GM20000 (cell line): ENCODE measurements at places on chromosomes 4 and X.

DNA sequence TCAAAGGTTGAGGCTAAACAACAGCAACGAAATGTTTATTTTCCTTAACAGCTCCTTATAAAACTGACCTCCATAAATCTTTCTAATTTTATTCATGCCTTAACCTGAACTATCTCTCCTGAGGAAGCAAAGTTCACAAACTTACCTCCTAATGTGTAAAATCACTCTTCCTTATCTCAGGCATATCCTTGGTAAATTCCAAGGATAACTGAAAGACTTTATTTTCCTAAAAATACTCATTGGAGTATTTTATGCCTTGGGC is 197.4 kb downstream of the NWD2 start:
- no peak for DNase-seq

DNA sequence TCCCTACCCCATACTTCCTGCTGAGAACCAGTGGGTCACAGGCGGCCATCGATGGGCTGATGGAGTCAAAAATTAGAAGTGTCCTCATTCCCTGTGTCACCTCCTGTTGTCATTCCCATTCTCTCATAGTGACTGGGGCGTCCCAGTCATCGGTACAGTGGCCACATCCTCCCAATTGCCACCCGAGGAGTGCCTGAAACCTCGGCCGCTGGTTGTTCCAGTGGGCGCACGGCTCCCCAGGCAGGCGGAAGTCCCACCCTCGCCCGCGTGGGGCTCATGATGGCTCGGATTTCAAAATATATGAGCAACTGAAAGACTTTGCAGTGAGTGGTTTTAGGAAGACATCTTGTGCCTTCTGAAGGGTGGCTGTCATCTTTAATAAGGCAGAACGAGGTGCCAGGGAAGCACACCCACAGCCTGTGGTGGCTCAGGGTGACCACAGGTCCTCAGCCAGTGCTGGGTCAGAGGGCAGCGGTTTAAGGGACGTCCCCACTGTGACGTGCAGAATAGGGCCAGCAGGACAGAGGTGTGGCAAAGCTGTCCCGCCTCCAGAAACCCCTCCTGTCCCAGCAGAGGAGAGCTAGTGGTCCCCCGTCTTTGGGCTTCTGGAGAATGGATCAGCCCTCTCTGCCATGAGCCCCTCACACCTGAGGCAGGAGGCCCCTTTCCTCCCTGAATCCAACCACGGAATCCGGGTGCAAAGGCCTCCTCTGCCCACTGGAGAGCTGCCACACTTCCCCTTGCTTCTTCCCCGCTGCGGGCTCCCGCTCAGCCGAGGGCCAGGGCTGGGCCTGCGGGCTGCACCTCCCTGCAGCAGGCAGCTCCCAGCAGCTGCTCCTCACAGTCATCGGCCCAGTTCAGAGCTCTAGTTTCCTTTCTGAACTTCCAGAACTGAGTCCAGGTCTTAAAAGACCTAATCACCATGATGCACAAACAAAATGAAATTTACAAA is 90.4 kb downstream of the ABLIM2 start:
- no peak for DNase-seq

DNA sequence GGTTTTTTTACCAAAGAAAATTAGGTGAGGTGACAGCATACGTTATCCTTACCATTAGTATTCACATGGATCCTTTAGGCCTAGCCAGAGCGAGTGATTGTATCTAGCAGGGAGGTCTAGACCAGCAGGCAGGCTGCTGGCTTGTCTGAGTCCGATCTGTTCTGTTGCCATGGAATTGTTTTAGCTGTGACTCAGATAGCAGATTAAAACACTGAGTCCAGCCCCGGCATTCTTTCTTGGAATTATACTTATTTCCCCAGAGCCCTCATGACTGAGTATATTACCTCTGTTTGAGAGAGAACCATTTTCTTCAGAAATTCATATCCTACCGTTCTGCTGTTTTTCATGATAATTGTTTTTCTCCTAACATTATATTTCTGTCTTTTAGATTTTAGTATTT is 37.4 kb downstream of the OCRL start:
- no peak for DNase-seq

GRCh38 chrX:72373136-72373535 is 67.4 kb upstream of the CITED1 start:
- DNase-seq, result no peak

GRCh38 chr4:181181331-181181730 is 1061.9 kb upstream of the TENM3 start:
- no peak for DNase-seq

GRCh38 chr4:127347936-127348335 is 284.8 kb upstream of the INTU start:
- no peak for DNase-seq

DNA sequence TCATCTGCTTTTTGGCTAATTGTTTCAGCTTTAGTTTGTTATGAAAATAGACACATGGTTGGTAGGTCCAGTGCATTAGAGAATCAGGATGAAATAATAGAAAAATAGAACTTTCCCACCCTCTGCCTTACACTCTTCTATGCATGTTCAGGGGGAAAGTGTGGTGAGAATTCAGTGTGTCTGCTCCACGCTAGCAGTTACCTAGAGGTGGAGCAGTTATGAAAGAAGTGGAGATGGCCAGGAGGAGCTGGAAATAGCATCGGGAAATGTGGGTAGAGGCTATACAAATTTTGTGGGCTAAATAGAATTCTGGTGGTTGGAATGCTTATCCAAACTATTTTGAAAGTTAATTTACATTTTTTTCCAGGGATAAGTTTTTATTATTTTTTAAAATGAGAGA is 91.4 kb upstream of the MAD2L1 start:
- DNase-seq, result no peak
